ENCODE measurements at places on chromosomes 2 and 18.

GRCh38 chr2:176518823-176519222 lies 249.6 kb downstream of the MTX2 start:
- DNase-seq: peak; percentile 20

DNA sequence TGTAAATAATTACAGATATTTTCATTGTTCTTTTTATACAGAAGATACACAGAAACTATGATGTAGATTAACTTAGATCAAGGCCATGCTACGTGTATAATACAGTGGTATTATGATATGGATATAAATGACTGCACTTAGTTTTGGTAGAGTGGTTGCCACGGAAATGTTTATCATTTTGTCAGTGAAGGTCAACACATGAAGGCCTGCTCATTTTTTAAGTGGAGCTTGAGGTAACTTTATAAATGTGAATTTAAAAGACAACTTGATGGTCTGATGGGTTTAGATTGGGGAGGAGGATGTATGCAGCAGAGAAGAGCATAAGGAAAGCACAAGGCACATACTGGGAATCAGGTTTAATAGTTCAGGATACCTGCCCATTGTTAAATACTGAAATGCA lies 14.4 kb upstream of the BBS5 start:
- DNase-seq: no peak

GRCh38 chr2:201237486-201238123 lies 22.7 kb upstream of the CASP8 start:
- no peak for DNase-seq

DNA sequence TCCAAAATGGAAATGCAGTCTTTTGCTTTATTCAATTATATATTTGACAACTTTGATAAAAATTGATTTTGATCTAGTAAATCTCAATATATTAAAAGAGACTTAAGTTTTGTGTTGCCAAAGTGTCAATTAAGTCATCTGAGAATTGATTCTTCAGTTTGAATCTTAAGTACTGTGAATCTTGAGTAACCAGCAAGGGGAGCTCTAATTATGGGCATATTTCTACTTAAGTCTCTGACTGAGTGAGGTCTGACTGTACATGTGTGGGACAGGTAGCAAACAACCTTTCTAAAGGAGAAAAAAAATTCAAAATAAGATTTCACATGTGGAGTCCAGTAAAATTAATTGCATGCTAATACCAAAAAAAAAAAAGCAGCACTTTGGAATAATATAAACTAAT lies 503.7 kb upstream of the SLC8A1 start:
- no peak for DNase-seq

- no peak for DNase-seq
Observed at GRCh38 chr2:238595750-238596570, 169.2 kb downstream of the ASB1 start.

DNA sequence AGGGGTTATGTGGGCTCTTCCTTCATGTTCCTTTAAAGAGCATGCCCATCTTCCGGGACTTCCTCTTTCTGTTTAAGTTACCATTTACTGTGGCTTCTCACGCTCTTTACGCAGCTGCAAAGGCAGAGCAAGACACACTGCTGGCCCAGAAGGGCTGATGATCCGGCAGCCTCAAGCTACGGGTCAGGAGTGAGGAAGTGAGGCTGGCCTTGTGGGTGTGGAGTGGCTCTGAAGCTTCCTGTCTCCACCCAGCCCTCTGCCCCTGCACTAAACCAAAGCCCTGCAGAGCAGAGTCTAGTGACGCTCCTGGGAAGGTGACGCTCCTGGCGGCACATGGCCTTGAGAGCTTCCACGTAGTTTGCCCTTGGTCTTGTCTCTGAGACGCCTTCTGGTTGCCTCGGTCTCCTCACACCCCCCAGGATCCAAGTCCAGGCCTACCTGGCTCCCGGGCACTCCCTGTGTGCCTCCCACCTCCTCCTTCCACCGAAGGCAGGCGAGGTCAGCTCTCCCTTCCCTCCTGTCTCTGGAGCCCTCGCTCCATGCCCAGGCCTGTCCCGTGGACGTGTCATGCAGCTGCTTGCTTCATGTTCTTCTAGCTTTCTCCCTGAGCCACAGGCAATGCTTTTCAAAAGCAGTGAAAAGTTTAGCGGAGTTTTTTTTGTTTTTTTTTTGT lies 50.3 kb downstream of the ARL4C start:
- DNase-seq: peak; percentile 84

- no peak for DNase-seq
Observed at GRCh38 chr2:235928751-235929370, 239.3 kb downstream of the GBX2 start.

GRCh38 chr2:187102381-187102780 lies 253.4 kb upstream of the ZSWIM2 start:
- no peak for DNase-seq

DNA sequence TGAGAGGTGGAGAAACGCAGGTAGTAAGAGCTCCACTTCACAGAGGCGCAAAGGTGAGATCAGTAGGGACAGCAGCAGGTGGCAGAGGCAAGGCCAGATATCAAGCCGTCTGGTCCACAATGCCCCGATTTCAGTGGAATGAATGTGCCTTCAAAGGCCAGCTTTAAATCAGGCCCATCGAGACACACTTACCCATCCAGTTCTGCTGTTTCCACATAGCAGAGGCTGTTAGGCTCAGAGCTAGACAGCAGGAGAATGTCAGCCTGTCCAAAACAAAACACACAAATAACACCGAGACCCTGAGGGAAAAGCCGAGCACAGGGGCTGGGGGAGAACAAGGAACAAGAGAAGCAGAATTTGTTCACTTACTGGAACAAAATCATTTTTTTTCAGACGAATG lies 75.8 kb upstream of the NARS1 start:
- peak; percentile 27 for DNase-seq

DNA sequence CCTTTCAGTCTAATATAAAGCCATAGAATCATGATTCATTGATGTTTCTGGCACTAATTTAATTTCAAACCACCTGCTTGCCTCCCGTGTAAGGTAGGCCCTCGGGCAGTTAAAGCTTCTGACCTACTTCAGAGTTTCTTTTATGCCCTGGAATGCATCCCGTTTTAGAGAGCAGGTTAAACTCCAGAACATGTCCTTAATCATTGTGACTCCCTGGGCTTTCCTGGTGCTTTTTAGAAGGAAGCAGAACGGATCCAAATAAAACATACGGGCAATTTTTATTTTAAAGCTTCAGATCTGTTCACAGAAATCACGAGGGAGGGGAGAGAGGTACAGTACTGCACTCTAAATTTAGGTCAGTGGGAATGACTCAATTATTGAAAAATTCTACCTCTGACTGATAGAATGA lies 134.8 kb downstream of the GCA start:
- DNase-seq: no peak

DNA sequence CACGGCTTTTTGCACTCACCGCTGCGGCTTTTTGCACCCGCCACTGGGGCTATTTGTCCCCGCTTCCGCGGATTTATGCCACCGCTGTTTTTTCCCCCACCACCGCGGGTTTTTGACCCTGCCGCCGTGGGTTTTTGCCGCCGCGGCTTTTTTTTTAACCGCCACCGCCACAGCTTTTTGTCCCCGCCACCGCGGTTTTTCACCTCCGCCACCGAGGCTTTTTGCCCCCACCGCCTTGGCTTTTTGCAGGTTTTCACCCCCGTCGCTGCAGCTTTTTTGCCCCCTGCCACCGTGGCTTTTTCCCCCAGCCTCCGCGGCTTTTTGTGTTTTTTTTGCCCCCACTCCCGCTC lies 2796.7 kb upstream of the TEKT4 start:
- DNase-seq: no peak

DNA sequence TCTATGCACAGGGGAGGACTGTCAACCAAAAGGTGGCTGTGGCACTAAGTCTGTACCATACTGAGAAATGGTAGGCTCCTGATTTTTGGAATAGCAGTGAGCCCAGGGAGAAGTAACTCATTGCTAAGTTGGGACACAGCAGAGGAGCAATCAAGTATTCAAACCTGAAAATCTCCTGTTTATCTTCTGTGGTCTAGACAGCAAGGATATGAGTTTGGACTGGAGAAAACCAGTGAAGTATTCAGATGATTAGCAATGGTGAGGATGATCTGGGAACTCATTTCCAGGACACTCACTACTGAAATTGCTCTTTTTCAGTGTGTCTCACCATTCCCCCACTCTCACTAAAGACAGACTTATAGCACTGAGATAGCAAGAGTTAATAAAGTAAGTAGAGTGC lies 112.0 kb downstream of the GULP1 start:
- no peak for DNase-seq

DNA sequence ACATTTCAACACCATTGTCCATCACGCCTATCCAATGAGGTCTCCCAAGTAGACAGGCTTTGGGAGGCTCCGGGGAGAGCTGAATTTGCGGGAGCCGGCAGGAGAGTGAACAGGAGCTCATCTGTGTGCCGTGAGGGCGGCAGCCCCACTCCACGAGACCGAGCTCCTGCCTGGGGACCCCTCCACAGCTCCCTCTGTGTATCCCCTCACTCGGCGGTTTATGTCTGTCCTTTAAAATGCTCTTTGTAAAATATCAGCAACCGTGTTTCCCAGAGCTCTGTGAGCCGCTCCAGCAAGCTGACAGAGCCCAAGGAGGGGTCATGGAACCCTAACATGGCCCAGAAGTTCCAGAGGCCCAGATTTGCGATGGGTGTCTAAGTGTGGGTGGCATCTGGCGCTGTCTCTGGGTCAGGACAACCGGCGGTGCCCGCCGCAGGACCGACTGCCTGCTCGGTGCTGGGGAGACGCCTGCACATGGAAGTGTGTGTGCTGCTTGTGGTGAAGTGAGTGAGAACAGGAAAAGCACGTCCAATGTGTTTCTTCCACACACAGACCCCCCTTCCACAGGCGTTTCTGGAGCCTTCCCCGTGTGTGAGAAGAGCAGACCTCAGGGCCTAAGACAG lies 34.8 kb downstream of the SLC66A2 start:
- no peak for DNase-seq

DNA sequence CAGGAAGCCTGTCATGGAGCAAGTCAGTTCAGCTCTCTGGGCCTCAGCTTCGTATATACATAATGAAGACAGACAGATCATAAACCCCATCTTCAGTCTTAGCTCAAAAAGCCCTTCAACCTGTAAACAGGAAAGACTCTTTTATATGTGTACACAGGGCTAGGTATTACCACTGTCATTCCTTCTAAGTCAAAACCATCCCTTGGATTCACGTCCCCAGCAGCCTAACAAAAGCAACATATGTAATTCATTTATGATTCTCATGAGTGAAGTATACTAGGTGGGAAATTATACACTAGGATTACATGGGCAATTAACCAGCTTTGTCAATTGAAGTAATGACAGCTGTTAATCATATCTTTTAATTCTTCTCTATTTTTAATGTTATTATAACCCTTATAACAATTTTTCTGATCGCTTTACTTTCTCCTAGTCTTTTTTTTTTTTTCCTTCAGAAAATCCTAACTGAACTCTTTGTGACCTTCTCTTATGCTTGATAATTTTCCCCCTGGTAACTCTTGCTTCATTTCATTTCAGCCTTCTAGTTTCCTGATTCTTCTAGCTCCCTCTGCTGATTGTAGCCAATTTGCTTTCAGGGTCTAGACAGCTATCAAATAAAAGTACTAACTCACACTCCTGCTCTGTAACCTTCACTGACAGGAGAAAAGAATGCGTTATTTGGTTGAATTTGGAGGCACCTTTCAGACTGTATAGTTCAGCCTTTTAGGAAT lies 99.7 kb downstream of the RBM43 start:
- no peak for DNase-seq

DNA sequence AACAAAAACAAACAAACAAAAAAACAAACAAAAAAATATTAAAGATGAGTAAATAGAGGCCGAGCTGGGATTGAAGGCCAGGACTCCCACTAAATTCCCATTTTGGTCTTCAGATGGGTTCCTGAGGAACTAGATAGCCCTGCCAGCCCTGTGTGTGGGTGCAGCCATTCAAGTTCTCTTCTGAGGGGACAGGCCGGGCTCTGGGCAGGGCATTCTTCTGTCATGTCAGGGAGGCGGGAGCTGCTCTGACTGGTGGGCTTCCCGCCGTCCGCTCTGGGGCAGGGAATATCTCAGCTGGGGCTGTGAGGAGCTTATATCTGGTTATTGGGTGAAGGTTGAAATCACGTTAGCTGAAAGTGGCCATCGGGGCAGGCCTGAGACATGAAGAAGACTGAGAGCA lies 127.3 kb upstream of the CXCR4 start:
- no peak for DNase-seq

GRCh38 chr2:120982598-120982997 lies 246.9 kb downstream of the GLI2 start:
- no peak for DNase-seq

- DNase-seq: no peak
Observed at GRCh38 chr2:227862227-227862740, 9.1 kb upstream of the DAW1 start.

DNA sequence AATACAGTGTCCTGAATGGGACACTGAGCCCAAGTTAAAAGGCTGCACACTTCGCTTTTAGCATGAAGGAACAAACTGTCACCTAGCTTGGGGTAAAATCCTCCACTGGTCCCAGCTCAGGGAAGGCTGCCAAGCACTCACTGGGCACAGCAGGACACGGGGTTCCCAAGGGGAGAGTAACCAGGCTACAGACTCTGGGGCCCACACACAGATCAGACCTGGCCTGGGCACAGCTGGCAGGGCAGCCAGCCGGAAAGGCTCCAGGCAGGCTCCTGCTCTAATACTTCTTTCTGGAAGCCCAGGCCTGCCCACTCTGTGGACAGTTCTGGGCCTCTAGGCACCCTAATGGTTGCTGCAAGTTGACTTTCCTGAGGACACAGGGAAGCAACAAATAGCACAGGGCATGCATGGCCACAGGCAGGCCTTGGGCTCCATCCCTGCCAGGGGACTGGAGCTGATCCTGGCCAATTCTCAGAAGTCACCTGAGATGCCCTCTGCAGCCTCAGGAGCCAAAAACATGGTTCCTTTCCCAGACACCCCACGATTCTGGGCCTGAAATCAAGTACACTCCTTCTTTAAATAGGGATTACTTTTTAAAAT lies 18.7 kb upstream of the SULT1C3 start:
- peak; percentile 44 for DNase-seq

Data from heart left ventricle (tissue), 16 donors.